Amygdala (tissue), 56 donors: ENCODE measurements at places on chromosomes 7 and 10.

GRCh38 chr10:22285130-22285529, 31.1 kb upstream of the COMMD3 start:
- no peak for DNase-seq

GRCh38 chr7:27166531-27167505, 1.5 kb upstream of the HOXA9 start:
- DNase-seq, result no peak

GRCh38 chr7:102991540-102992214, 78.9 kb downstream of the LRRC17 start:
- no peak for DNase-seq

DNA sequence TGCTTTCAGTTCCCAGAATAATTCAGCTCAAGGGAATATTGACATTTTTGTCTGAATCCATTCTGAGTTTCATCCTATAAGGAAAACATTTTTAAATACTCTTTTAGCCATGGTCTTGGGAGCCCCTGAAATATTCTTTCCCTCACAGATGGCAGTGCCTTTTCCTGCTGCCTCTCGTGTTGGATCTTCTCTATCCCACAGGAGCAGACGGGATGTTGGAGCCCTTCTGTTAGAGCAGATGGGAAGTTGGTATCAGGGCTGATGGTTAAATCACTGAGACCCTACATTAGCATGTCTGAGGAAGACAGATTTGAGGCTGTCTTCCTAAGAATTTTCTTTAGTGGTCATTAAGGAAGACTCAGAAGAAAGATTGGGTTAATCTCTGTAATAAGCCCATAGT, 737.8 kb downstream of the LRMDA start:
- DNase-seq, result no peak

DNA sequence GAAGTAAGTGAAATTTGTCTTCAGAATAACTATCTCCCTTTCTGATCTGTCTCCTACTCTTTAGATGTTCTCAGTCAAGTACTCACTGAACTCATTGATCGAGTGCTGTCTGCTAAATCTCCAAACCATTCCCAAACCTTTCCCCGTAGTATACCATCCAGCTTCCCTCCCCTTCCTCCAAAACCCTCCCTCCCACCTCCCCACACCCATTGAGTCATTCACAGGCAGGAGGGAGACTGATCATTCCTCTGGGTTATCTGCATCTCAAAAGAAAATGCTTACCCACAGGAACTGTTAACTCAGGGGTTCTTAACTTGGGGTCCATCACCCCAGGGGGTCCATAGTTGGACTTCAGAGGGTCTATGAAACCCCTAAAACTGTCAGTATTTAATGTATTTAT, 37.4 kb downstream of the GOT1 start:
- DNase-seq, result no peak

- DNase-seq, result no peak
These were observed 90.2 kb upstream of the KLF6 start for GRCh38 chr10:3874990-3875841.

- DNase-seq, result no peak
These were observed 25.3 kb downstream of the EN2 start for GRCh38 chr7:155483245-155483644.

DNA sequence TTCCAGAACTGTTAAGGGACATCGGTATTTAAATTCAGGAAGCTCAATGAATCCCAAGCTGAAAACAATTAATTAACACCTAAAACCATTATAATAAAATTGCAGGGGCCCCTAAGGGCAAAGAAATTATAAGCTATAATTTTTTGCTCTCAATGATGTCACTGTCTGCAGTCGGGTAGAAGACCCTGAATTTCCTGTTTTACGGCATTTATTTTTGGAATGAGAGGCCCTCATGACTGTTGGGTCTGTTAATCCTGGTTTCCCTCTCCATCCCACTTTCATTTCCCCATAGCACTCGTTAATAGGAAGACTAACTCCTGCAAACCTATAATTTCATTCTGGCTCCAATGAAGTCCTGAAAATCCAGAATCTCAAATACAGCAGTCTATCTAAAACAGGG, 25.8 kb upstream of the GPR37 start:
- DNase-seq, result no peak

DNA sequence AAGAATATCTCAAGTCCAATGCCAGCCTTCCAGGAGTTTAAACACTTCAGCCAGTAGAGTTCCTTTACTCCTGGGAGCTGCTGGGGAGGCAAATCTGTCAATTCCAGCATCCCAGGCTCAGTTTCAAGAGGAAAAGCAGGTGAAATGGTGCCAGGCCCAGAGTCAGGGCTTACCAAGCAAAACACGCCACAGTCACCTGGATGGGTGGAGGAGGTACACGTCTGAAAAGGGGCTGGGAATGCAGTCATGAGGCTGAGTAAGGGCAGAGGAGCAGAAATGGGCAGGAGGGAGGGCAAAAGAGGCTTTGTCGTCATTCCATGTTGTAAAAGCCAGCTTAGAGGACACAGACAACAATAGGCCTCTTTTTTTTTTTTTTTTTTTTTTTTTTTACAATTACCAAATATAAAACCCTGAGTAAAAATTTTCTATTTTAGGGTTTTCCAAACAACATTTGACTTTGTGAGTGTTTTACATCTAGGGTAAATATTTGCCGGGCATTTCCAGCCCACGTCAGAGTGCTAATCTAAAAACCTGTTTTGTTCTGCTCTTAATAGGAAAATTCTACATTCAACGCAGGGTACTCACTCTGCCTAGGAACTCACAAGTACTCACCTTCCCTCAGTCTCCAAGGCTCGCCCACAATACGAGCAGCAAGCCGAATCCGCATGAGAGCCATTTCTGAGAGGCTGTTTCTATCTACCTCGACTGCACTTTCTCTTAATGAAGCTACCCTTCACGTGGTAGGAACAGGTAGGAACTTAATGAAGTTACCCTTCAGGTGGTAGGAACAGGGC, 21.2 kb downstream of the GFRA1 start:
- no peak for DNase-seq

DNA sequence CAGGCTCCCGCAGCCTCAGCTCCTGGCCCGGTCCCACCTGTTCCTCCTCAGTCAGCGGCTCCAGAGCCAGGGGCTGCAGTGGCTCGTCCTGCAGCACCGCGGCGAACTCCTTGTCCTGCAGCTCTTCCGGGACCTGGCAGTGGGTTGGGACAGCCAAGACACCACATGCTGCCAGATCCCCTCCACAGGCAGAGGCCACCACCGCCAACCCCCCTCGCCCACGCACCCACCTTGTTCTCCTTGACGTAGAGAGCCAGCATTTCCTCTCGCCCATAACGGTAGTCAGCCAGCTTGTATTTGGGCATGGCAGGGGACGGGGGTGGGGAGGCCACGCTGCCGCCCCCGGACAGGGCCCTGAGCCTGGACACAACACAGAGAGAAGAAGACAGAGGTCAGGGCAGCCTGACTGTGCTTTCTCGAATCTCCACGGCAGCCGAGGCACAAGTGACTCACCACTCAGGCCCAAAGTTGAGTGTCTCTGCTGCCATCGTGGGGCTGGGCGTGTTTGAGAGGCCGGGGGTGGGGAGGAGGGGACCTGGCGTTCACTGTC, 6.2 kb downstream of the GIGYF1 start:
- DNase-seq, result no peak

DNA sequence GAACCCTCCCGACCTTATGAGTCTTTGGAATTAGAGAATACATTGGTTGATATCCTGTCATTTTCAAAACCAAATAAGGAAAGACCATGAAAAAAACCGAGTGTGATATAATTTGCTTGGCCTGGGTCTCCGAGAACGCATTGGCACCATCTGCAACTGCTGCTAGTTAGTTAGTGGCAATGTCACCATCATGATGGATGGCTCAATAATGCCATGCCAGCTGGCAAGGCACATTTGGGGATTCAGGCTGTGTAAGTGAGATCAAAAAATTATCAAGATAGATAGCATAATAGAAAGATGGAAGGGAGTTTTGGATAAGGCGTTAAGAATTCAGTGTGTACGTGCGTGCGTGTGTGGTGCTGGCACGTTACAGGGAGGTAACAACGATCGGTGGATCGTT, 134.7 kb upstream of the TCERG1L start:
- DNase-seq, result no peak

DNA sequence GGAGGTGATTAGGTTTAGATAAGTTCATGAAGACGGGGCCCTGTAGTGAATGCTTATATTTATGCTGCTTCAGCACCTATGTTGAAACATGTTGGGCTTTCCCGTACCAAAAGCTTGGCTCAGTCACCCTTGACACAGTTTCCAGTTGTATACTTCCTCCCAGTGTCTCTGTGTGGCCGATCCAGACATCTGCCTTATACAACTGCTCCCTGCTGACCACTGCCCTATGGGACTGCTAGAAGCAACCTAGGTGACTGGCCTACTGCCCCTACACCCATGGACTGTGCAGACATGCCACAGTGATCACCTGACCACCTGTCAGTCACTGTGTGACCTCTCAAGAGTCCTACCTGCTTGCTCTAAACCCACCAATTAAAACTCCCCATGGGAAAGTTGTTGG, 22.6 kb upstream of the TSPAN13 start:
- DNase-seq, result no peak

DNA sequence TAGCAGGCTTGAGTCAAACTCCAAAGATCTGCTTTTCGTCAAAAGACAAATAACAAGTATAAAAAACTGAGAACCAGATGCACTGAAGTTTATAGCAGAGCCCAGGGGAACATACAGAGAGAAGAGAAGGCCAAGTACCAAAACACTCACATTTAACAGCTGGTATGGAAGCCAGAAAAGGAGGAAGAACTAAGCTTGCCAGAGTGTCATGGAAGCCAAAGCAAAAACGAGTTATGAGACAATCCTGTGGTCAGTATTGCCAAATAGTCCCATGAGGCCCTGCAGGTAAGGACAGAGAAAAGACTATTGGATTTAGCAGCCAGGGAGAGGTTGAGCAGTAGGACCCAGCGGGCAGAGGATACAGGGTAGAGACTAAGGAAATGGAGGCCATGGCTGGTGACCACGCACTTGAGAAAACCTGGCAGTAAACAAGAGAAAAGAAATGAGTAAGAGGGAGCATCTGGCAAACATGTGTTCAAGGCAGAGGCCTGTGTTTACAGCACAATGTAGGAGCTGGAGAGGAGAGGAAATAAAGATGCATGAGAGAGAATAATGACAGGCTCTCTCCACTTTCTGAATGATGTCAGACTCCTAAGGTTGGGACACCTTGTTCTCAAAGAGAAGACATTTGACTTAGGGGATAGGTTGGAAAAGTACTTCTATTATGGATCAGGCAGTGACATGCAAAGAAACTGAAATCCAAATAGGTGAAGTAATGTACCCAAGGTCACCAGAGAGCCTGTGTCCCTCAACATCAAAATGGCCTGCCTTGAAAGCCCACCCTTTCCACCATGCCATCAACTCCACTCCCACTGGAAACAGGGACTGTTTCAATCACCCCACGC, 9.1 kb downstream of the CREB3L2 start:
- DNase-seq, result no peak

GRCh38 chr10:86077871-86078638, 288.5 kb downstream of the GRID1 start:
- no peak for DNase-seq

DNA sequence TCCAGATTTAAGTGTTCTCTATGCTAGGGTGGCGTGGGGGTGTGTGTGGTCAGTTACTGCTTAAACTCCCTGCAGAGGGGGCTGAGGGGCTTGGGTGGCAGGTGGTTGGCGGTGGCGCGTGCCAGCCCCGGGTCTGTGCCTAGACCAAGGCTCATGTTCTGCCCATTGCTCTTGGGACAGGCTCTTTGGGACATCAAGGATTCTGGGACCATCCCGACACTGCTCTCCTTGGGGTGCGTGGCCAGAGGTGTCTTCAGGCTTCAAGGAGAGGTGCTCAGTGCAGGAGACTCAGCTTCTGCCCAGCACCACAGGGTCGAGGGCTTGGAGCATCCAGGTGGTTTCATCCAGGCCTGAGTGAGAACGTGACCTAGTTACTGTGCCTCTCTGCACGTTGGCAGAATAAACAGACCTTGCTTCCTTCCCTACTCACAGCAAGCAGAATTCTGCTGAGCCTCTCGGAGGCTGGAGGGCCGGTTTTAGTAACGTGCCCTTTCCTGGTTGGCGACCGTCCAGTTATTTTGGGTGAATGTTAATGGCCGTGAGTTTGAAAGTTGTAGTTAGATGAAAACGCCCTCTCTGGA, 39.9 kb downstream of the CAMK1D start:
- DNase-seq, result no peak

GRCh38 chr7:88431882-88432281, 125.2 kb upstream of the STEAP4 start:
- DNase-seq, result no peak

- DNase-seq, result no peak
These were observed 86.3 kb downstream of the MRPL32 start for GRCh38 chr7:43018446-43018845.

DNA sequence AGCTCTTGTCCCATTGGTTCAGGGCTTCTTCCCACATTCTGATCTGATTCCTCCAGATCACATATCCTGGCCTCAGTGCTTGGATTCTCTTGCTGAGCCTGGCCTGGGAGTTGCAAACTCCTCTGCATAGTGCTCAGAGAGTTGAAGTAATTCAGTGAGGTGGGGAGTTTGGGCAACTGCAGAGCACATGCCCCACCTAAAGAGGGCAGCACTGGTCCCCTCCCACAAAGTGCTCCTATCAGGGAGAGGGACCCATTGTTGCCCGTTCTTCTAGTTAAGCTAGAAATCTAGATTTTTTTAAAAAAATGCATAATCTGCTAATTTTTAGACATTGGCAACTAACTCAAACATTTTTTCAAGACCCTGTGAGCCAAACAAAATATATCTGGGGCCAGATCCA, 45.1 kb downstream of the CHN2 start:
- DNase-seq, result no peak

DNA sequence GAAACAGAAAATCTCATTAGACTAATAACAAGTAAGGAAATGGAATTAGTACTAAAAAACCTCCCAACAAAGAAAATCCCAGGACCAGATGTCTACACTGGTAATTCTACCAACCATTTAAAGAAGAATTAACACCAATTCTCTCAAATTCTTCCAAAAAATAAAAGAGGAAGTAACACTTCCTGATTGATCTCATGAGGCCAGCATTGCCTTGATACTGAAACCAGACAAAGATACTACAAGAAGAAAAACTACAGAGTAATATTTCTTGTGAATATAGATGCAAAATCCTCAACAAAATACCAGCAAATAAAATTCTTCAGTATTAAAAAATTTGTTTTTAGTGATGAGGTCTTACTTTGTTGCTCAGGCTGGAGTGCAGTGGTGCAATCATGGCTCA, 21.3 kb downstream of the GCK start:
- no peak for DNase-seq
